Mesenchymal stem cell (in vitro differentiated cells and primary cell): ENCODE measurements at places on chromosomes 7 and 10.

GRCh38 chr7:25722856-25723255 lies 429.1 kb upstream of the NFE2L3 start:
- H3K36me3 ChIP-seq: no peaks in the 10 kb centered on the region
- no peak overlapping the region for H3K4me3 ChIP-seq
- H3K27ac ChIP-seq: no peak overlapping the region
- DNase-seq: no peak
- H3K4me1 ChIP-seq: peaks cover 6% of the 10 kb centered on the region

DNA sequence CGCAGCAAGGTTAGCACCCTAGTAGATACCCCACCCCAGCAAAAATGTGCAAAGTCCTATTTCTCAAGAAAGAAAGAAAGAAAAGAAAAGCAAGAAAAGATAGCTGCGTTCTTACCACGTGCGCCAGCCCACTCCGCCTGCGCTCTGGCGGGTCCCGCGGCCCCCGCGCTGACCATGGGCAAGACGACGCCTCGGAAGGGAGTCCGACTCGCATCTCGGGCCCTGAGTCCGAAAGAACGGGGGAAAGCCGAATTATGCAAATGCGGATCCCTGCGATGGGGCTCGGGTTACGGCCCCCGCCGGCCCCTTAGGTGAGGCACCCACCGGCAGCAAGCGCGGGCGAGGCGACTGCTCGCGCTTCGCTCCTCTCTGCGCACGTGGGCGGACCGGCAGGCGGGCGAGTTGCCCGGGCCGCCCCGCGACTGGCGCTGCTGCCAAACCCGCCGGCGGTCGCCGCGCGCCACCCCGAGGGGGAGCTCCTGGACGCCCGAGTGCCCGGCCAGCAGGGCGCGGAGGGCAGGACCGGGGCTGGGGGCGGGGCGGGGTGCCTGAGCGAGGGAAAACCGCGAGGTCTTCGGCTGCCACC lies 2.4 kb upstream of the EGR2 start:
- peaks cover 6% of the 10 kb centered on the region for H3K36me3 ChIP-seq
- peaks cover 9% of the 10 kb centered on the region for H3K27me3 ChIP-seq
- H3K4me3 ChIP-seq: peak overlapping the region; percentile 93
- peaks cover 31% of the 10 kb centered on the region for H3K4me1 ChIP-seq

DNA sequence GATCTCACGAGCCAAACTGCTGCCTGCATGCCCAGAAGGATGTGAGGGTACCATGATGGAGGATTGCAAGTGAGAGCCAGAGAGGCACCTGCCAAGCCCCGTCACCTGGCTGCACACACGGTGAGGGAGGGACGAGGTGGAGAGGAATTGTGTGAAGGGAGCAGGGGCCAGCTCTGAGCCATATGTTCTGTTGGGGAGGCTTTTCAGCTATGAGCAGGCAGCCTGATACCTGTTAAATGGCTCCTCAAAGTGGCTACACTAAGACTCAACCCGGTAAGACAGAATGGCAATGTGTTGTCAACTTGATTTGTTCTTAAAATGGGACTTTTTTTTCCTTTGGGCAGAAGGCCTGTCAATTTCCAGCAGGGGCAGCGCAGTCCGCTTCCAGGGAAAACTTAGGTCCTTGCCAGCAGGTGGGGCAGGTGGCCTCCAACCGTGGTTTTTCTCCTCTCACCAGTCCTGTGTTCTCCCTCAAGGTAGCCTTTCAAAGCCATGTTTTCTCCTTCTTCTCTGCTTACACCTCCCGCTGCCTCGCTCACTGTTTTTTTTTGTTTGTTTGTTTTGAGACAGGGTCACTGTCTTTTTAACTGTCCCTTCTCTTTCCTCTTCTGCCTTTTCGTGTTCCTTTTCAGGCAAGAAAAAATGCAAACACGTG lies 57.7 kb upstream of the ZNRF2 start:
- peaks cover 11% of the 10 kb centered on the region for H3K4me1 ChIP-seq
- DNase-seq: no peak
- no peak overlapping the region for H3K4me3 ChIP-seq
- no peak overlapping the region for H3K27ac ChIP-seq
- H3K27me3 ChIP-seq: peaks cover 3% of the 10 kb centered on the region
- H3K36me3 ChIP-seq: no peaks in the 10 kb centered on the region

GRCh38 chr10:126508535-126509040 lies 120.3 kb upstream of the ADAM12 start:
- no peak for DNase-seq
- H3K27me3 ChIP-seq: no peaks in the 10 kb centered on the region
- H3K27ac ChIP-seq: no peak overlapping the region
- H3K4me3 ChIP-seq: no peak overlapping the region
- H3K4me1 ChIP-seq: peaks cover 3% of the 10 kb centered on the region
- no peaks in the 10 kb centered on the region for H3K36me3 ChIP-seq

DNA sequence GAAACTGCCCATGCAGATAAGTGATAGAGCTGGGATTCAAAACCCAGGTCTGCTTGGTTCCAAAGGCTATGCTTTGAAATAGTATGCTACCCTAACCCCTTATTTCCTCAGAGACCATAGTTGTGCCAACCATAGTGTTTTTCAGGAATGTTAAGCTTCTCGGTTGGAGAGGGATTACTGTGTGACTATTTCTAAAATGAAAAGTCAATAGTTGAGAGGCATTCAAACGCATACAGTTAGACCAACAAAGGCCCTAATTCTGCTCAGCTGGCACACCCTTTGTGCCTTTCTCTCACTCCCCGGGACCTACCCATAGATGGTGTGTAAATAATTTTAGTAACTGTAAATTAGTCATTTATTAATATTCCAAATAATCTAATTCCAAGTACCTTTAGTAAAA lies 64.6 kb upstream of the RNF148 start:
- no peak overlapping the region for H3K27ac ChIP-seq
- H3K4me3 ChIP-seq: no peak overlapping the region
- no peaks in the 10 kb centered on the region for H3K36me3 ChIP-seq
- no peaks in the 10 kb centered on the region for H3K27me3 ChIP-seq

- peaks cover 2% of the 10 kb centered on the region for H3K4me1 ChIP-seq
- no peak overlapping the region for H3K27ac ChIP-seq
- no peaks in the 10 kb centered on the region for H3K27me3 ChIP-seq
- H3K36me3 ChIP-seq: no peaks in the 10 kb centered on the region
These were observed 34.7 kb upstream of the MKLN1 start for GRCh38 chr7:131293018-131293417.

DNA sequence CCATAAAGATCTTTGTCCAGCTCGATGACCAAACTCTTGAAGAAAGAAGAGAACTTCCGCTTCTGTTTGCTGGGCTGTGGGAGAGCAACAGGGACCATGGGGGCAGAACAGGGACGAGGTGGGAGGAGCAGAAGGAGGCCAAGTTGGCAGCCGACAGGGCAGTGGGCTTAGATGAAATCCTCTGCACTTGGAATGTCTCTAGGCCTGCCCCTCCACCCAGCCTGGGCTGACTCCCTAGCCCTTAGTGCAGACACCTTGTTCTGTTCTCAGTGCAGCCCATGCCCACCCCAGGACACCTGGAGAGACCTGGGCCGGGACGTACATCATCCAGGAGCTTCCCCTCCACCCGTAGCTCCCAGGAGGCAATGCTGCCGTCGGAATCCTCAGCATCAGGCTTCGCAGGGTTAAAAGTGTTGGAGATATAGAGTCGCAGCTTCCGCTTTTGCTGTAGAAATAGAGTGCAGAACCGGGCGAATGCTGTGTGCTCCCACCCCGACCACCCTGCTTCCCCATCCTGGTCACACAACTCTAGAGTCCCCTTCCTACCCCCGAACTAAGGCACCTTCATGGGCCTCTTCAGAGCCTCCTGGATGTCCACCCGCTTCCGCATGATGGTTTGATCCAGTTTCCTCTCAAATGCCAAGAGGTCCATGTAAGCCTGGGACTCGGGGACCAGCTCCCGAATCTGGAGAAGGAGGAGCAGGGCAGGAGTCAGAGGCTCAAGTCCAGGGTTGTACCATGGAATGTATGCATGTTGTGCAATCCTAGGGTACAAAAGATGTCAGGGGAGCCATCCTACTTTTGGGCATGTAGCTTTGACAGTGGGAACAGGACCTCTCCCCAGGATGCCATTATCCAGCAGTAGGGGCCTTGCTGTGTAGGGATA lies 6.1 kb downstream of the SMARCD3 start:
- no peak overlapping the region for H3K27ac ChIP-seq
- H3K4me3 ChIP-seq: no peak overlapping the region
- no peak for DNase-seq
- H3K27me3 ChIP-seq: no peaks in the 10 kb centered on the region
- peaks cover 28% of the 10 kb centered on the region for H3K4me1 ChIP-seq
